ENCODE measurements at places on chromosomes 3 and 15. TPM values are rescaled to one million over a fixed set of nuclear protein-coding genes. Genes with fewer than 3 reads are reported as not detected.

SRGAP3 gene
- 74.3 TPM for total RNA-seq

LRRC31 gene
- not detected for total RNA-seq

CNTN3 gene
- total RNA-seq, result 28.3 TPM

CCK gene
- 24.3 TPM for total RNA-seq

STARD5 gene
- 7.9 TPM for total RNA-seq

RAD51 gene
- total RNA-seq, result 0.74 TPM

GOLGA8R gene
- 0.49 TPM for total RNA-seq

PPP2R3A gene
- total RNA-seq, result 29.7 TPM

CADPS gene
- total RNA-seq, result 202 TPM

JMJD7 gene
- total RNA-seq, result 2.2 TPM

ATP10A gene
- 0.74 TPM for total RNA-seq

CD200R1 gene
- total RNA-seq, result 0.25 TPM

OIP5 gene
- total RNA-seq, result 1.5 TPM

ARPIN gene
- total RNA-seq, result 14.5 TPM

MEX3B gene
- total RNA-seq, result 55.3 TPM

TLR9 gene
- total RNA-seq, result not detected

ZNF80 gene
- not detected for total RNA-seq

ABTB1 gene
- 8.4 TPM for total RNA-seq

RPL15 gene
- total RNA-seq, result 1,999 TPM

PSTPIP1 gene
- not detected for total RNA-seq

Data from temporal lobe (tissue), 4 donors.